T-helper 17 cell (primary cell): ENCODE measurements at places on chromosomes 12 and 14. TPM values are rescaled to one million over a fixed set of nuclear protein-coding genes. Genes with fewer than 3 reads are reported as not detected.

The RPL10L gene
- total RNA-seq, result not detected

DNA sequence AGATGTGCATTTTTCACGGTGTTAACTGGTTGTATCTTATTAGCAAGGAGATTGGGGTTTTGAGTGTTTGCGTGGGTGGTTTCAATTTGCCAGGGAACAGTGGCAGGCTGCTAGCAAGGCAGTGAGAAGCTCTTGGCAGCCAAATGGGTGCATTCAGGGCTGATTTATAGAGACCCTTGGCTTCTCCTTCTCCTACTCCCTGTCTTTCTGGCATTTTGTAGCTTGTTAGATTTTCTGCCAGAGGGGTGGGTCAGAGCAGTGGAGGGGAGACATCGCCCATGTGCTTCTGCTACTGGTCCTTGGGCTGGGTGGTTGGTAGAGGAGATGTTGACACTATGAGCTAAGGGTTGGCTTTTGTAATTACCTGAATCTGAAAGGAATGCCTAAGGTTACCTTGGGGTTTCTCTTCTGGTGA, 9.6 kb downstream of the CALM1 start:
- DNase-seq, result no peak

The NRL gene
- total RNA-seq, result 3.2 TPM

The GDF3 gene
- not detected for total RNA-seq

The FAM90A1 gene
- total RNA-seq, result 0.65 TPM

DNA sequence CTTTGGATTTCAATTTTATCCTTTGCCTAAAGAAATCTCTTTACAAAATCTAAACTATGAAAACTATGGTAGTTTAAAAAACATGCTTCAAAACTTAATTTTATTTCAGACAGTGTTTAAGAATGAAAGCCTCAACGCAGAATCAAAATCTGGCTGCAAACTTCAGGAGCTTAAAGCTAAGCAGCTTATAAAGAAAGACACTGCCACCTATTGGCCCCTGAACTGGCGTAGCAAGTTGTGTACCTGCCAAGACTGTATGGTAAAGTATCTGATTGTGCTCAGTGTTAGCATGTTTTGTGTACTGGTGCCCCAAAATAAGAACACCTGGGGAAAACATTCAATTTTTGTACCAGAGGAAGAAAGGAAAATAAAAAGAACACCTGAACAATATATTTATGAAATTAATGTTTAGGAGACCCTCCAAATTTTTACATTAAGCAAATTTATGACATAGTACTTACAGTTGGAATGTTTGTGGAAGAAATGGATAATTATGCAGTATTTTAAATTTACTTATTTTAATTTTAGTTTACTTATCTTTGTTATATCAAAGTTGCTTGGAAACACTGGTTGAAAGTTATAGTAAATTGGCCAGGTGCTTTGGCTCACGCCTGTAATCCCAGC, 12.2 kb downstream of the UBR7 start:
- peak; percentile 16 for DNase-seq

The BDKRB2 gene
- total RNA-seq, result not detected

DNA sequence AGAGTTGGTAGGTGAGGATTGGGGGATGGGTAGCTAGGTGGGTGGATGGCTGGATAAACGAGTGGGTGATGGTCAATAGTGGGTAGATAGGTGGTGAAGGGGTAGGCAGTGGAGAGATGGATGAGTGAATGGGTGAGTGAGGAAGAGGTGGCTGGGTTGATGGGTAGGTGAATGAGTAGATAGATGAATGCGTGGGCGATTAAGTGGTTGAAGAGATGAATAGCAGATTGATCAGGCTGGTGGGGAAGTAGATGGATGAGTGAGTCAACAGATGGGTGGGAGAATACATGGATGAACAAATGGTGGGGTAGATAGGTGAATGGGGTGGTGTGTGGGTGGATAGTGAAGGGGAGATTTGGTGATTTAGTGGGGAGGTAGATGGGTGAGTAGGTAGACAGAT, 51.1 kb downstream of the SYNE3 start:
- DNase-seq, result no peak

DNA sequence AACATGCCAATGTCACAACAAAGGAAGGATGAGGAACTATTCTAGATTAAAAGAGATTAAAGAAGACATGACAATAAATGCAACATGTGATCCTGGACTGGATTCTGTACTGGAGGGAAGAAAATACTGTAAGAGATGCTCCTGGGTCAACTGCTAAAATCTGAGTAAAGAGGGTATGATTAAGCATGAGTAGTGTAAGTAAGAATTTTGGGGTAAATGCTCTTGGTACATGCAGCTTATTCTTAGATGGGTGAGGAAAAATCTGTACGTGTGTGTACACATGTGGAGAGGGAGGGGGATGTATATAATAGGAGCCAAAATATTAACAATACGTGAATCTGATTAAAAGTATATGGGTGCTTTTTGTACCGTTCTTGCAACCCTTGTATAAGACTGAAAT, 66.0 kb downstream of the CDC42BPB start:
- DNase-seq, result no peak

The ORMDL2 gene
- 20.5 TPM for total RNA-seq

- no peak for DNase-seq
These were observed 30.6 kb downstream of the NAV3 start for GRCh38 chr12:77861317-77861716.

DNA sequence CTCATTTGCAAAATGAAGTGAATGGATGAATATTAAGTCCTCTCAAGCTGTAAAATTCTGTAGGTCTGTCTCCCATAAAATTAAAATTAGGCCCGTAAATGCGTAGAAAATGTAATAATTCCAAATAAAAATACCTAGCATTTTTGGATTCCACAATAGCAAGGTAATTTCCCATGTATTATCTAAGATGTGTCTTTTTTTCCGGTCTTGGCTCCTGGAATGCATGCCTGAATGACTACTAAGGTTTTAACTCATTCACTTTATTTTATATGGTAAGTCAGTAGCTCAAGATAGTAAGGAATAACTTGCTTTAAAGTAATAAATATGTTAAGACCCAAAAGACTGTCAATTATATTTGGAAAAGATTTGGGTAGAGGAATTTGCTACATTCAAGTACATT, 11.1 kb downstream of the TXNRD1 start:
- DNase-seq, result no peak

GRCh38 chr12:98799146-98799810, 154.2 kb downstream of the APAF1 start:
- DNase-seq, result no peak

DNA sequence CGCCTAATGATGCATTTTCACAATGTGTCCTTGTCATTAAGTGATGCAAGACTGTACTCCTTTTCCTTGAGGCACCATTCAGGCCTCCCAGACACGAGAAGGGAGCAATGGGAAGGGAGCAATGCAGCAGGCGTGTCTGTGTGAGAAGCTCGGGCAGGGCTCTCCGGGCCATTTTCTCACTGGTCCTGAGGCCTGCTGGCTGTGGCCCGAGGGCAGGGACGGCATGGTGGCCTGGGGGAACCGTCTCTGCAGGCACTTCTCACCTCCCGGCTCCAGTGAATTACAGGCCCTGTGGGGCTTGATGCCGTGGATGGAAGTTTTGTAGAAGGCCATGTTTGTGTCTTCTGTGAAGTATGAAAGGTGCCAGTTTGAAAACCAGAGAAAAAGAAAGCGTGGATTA, 71.0 kb downstream of the ADGRD1 start:
- DNase-seq, result no peak

The RTL1 gene
- total RNA-seq, result not detected

- DNase-seq, result no peak
These were observed 2.3 kb downstream of the SETD1B start for GRCh38 chr12:121806009-121806545.

- DNase-seq, result no peak
These were observed 1.7 kb downstream of the NACA start for GRCh38 chr12:56723352-56723751.

The AKAP6 gene
- 2.9 TPM for total RNA-seq

DNA sequence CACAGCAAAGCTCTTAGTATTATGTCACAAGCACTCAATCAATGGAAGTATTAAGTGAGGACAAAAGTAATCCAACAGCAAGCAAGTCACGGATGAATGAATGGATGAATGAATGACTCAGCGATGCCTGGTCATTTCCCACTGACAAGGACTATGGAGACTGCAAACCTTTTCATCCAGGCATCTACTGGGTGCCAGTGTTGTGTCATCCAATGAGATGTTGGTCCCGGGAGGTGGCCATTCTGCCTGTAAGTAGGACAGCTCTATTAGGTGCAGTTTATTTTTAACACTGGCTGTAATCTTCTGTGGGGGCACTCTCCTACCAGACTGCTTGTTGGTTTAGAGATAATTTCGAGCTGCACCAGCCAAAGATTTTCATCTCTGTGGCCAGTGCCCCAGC, 39.4 kb downstream of the STAB2 start:
- no peak for DNase-seq

- DNase-seq, result no peak
These were observed 51.6 kb downstream of the CAND1 start for GRCh38 chr12:67320614-67321295.

DNA sequence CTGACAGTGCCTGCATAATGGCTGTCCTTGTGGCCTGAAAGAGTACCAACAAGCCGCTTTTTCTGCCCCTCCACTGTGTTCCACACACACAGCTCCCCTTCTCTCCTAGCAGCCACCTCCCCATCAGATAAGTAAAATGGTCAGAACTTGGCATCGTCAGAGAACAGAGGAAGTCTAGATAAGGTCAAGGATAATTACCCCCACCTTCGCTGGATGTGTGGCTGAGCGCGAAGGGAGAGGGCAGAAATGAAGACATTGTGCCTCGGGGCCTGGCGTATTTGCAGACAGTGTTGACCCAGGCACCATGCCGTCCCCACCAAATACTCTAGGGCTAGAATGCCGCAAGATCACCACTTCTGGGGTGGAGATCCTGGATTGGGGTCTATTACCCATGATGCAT, 30.6 kb downstream of the FBXO21 start:
- DNase-seq, result no peak

DNA sequence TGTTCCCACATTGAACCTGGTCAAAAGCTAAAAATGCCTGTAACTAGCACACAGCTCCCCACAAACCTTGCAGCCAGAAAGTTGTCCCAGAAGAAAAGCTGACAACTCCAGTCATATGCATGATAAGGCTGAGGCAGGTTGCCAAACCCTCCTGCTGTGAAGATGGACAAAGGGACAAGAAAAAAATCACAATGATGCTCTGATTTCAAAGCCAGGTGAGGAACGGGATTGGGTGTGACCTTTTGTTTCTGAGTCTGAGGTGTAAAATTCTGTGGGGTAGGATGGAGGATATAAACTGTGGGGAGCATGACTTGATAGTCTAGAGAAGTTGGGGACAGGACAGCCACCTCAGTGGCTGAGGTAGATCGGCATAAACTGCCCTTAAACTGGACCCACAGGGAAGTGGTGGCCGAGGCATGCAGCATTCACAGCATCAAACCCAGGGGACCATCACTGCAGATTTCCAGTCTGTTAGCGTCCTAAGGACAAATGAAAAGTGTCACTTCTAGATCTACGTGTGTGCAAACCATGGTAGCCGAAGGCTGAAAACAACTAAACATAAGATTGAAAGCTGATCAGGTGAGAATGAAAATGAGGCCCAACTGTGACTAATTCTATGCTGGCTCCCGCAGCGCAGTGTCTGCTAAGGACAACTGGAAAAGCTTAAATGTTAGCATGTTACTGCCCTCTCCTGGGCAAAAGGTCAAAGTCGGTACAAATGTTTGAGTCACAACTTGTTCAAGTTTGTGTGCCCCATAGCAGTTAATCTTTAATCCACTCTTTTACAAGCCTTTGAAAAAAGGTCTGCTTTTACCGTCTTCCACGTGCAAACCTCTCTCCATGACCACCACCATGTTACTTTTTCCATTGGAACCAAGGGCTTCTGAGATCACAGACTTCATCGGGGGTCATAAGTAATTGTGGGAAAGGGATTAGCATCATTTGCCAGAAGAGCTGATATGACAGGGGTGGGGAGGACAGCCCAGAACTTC, 39.8 kb downstream of the GRIN2B start:
- no peak for DNase-seq

- DNase-seq, result no peak
These were observed 746.8 kb downstream of the DIO2 start for GRCh38 chr14:79464468-79464867.

The MRPL52 gene
- 44.6 TPM for total RNA-seq

The AQP2 gene
- not detected for total RNA-seq

- no peak for DNase-seq
These were observed 92.7 kb downstream of the PRICKLE1 start for GRCh38 chr12:42496886-42497285.

The FERMT2 gene
- 0.78 TPM for total RNA-seq

The STK38L gene
- 13.3 TPM for total RNA-seq

The GYS2 gene
- total RNA-seq, result not detected

DNA sequence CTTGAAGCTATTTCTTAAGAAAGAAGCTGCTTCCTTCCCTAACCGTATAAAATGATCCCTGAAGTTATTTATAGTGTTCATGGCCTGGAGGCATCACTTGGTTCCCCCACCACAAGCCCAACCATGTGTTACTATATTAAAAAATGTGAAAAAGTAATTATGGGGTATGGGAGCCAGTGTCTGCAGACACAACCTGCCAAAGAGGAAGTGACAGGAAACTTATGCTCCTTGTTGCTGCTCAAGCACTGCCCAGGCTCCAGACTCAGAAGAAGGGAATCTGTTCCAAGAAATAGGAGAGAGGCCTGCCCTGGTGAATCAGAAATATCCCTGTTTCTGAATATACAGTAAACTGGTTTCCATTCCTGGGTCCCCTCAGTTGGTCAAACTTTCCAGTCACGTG, 217.2 kb upstream of the BMP4 start:
- DNase-seq, result no peak

- DNase-seq, result no peak
These were observed 73.9 kb downstream of the PPP1R36 start for GRCh38 chr14:64623554-64624165.

- DNase-seq, result no peak
These were observed 449.4 kb downstream of the RERGL start for GRCh38 chr12:17640615-17641014.

- no peak for DNase-seq
These were observed 9.7 kb upstream of the SLC15A4 start for GRCh38 chr12:128833418-128833817.

DNA sequence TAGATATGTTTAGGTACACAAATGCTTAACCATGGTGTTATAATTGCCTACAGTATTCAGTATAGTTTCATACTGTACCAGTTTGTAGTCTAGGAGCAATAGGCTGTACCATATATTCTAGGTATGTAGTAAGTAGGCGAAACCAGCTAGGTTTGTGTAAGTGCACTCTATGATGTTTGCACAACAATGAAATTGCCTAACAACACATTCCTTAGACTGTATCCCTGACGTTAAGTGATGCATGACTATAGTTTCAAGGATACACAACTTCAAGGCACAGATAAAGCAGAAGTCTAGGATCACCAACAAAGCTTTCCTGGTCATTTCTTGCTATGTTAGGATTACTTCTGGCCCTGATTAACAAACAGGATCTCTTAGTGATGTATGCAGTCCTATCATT, 135.1 kb downstream of the SLC38A1 start:
- DNase-seq, result no peak

The AJUBA gene
- total RNA-seq, result 1.5 TPM

- DNase-seq, result no peak
These were observed 116.8 kb downstream of the RIN3 start for GRCh38 chr14:92630367-92630766.

- DNase-seq, result no peak
These were observed 64.0 kb upstream of the ATF1 start for GRCh38 chr12:50699940-50700339.

GRCh38 chr12:58283553-58283952, 342.2 kb downstream of the ATP23 start:
- no peak for DNase-seq
